ENCODE measurements at places on chromosomes 2 and 18.

DNA sequence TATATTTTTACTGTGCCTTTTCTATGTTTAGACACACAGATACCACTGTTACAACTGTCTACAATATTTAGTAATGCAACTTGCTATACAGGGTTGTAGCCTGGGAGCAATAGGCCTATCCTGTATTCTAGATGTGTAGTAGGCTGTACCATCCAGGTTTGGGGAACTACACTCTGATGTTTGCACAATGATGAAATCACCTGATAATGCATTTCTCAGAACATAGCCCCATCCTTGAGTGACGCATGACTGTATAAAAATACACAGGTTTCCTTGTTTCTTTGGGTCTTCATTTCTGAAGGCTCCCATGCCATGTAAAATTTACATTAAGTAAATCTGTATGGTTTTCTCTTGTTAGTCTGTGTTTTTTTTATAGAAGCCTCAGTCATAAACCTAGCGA lies 270.9 kb upstream of the SKOR2 start:
- no peak for DNase-seq

- peak; percentile 49 for DNase-seq
Observed at GRCh38 chr2:105812180-105813044, 67.7 kb downstream of the NCK2 start.

GRCh38 chr2:5617358-5617757 lies 74.8 kb upstream of the SOX11 start:
- no peak for DNase-seq

DNA sequence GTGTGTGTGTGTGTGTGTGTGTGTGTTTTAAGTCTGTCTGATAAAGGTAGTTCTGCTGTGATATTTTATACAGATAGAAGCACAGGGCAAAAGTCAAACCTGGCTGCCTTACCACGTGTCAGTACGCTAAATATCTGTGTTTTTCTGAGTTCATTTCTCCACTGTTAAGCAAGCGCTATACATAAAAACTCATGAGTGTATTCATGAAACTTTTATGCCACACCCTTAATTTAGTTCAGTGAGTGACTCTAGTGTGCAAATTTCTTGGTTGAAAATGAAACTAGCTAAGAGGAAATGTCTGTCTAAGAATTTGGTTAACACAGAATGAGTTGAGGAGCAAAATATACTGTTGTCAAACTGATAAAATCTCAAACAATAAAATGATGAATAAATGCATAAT lies 11.2 kb downstream of the CASP10 start:
- DNase-seq = no peak

DNA sequence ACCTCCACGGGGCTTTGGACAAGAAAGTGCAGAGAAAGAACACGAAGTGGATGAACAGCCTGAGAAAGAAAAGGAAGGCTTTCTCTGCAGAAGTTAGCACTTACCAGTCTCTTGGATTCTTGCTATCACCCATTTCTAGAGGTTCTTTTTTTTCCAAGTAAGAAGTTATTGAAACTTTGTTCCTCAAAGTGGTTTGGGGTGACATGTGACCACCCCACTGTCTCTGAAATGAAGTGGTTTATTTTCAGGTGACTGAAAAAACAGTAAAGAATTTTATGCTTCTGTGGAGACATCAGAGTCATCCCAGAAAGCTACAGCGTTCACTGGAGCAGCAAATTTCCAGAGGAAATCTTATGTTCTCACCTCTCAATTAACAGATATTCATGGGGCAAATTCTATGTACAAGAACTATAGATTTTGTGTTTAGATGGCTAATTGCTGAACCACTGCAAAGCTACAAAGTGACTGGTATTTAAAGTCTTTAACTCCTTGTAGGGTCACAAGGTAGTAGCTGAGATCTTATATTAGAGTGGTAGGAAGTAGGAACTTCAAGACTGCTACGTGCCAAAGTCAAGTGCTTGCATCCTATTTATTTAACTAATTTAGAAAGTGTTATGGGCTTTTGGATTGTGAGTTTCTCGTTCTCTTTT lies 267.5 kb downstream of the TGIF1 start:
- DNase-seq = no peak

All from NCI-H774 (cell line).